Activated CD4-positive, alpha-beta T cell treated with anti-CD3 and anti-CD28 coated beads, Interleukin-2, amount 10 ng/mL, durations not matched to agents 24 days and 14 days (primary cell): ENCODE measurements at places on chromosomes 5 and 9. TPM values are rescaled to one million over a fixed set of nuclear protein-coding genes. Genes with fewer than 3 reads are reported as not detected.

DNA sequence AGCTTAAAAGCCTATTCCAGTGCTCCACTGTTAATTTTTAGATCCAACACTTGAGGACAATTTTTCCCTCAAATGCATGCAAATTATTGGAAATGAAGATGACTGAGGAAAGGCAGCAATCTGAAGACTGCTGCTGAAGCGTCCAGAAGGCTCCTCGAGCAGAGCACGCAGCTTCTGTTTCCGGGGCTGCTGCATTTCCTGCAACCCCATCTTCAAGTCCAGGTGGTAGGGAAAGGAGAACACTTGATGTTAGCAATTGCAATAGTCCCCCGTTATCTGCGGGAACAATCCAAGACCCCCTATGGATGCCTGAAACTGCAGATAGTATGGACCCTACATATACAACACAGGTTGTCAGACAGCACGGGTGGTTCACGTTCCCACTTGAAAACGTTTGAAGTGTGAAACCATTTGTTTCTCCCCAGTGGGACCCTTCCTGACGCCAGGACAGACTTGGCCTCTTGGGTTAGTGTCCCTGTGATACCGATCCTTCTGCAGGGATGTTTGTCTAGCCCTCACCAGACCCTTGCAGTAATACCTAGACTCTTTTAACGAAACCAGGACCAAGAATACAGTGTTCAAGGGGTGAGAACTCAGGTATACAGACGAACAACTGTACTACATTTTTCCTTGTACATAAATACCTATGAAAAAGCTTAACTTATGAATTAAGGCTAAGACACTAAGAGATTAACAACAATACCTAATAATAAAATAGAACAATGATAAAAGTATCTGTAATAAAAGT lies 152.3 kb downstream of the HSD17B3 start:
- peaks cover 32% of the 10 kb centered on the region for H3K4me1 ChIP-seq
- H3K4me3 ChIP-seq, result peak overlapping the region; percentile 58
- H3K27me3 ChIP-seq, result peaks cover 22% of the 10 kb centered on the region
- DNase-seq, result peak; percentile 66
- H3K36me3 ChIP-seq, result peaks cover 2% of the 10 kb centered on the region

ANKRD33B gene
- 21.0 and 21.7 TPM in 2 replicates for total RNA-seq

FOXE1 gene
- total RNA-seq, result not detected in 2 replicates

- H3K4me3 ChIP-seq, result peak overlapping the region; percentile 59
- H3K27ac ChIP-seq, result peak overlapping the region; percentile 38
- H3K36me3 ChIP-seq, result no peaks in the 10 kb centered on the region
- H3K27me3 ChIP-seq, result peaks cover 7% of the 10 kb centered on the region
Observed at GRCh38 chr9:16154521-16155078, 601.8 kb downstream of the CCDC171 start.

DNA sequence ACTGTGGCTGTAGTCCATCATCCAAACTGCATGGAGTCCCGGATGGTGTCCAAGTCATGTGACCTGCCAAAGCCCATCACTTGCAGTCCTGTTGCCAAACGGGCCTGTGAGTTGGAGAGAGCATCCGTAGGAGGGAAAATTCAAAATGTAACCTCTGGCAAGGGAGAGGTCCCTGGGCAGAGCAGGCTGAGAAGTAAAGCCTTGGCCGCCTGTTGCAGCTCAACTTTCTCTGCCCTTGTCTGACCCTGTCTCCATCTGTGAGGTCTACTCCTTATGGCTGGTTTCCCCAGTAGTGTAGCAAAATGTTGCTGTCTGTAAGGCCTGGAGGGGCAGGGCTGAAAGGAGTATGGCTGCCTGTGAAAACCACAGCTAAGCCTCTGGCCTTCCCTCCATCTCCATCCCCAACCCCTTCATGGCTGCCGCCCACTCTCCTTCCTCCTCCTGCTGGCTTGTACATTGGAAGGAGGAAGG lies 163.5 kb downstream of the SEMA6A start:
- no peak overlapping the region for H3K4me3 ChIP-seq
- no peaks in the 10 kb centered on the region for H3K27me3 ChIP-seq
- H3K36me3 ChIP-seq, result no peaks in the 10 kb centered on the region
- DNase-seq, result no peak
- no peak overlapping the region for H3K27ac ChIP-seq

DNA sequence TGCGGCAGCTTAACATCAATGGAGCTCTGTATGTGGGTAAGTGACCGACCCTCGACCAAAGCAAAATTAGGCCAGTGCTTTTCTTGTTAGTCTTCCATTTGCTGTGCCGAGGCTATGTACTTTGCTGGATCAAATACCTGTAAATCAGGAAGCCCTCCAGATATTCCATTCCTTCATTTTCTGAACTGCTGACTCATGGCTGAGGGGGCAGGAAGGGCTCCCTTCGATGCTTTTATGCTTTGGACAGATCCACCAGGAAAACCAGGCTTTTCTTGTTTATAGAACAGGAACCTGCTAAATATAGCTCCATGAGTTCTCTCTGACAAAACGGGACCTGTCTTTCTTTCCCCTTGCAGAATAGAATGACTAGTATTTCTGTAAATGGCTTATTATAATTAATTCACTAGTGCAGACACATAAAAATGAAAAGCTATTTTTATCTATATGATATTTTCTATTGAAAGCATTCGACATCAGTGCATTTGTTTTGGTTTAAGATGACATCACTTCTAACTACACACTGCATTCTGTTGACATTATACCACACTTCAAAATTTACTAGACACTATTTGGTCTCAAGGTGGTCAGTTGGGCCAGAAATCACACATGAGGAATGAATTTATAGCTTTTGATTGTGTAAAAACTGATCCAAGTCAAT lies 93.3 kb downstream of the LIFR start:
- no peak overlapping the region for H3K4me3 ChIP-seq
- DNase-seq, result no peak
- H3K27me3 ChIP-seq, result peaks cover 24% of the 10 kb centered on the region
- no peaks in the 10 kb centered on the region for H3K36me3 ChIP-seq
- H3K27ac ChIP-seq, result no peak overlapping the region

- H3K36me3 ChIP-seq, result peaks cover 2% of the 10 kb centered on the region
- H3K27me3 ChIP-seq, result no peaks in the 10 kb centered on the region
- H3K4me1 ChIP-seq, result peaks cover 43% of the 10 kb centered on the region
- H3K27ac ChIP-seq, result no peak overlapping the region
Observed at GRCh38 chr9:69188975-69189374, 14.9 kb downstream of the TJP2 start.

CREBRF gene
- 6.2 and 6.7 TPM in 2 replicates for total RNA-seq

SMU1 gene
- total RNA-seq, result 28.6 and 30.2 TPM in 2 replicates

- no peak overlapping the region for H3K4me3 ChIP-seq
- DNase-seq, result no peak
- H3K27me3 ChIP-seq, result peaks cover 5% of the 10 kb centered on the region
- peaks cover 25% of the 10 kb centered on the region for H3K4me1 ChIP-seq
Observed at GRCh38 chr9:759541-759940, 82.0 kb upstream of the DMRT1 start.

DNA sequence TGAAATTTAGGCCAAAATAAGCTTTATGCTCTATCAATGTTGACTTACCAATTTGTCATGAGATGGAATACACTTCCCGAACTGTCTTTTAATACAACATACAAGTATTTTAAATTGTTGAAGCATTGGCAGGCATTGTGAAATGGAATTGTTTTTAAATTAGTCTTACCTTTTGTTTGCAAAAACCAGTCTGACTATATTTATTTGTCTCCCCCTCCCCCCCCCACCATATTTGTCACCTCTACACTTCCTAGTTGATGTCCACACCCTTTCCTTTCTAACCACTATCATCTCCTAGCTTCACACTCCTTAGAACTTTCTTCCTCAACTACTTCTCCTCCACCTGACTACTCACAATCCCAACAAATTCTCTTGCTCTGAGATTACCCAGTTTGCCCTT lies 40.9 kb downstream of the FAF2 start:
- DNase-seq, result no peak
- H3K27me3 ChIP-seq, result no peaks in the 10 kb centered on the region
- H3K27ac ChIP-seq, result peak overlapping the region; percentile 5
- peaks cover 29% of the 10 kb centered on the region for H3K4me1 ChIP-seq
- peaks cover 66% of the 10 kb centered on the region for H3K36me3 ChIP-seq

PPIC gene
- total RNA-seq, result not detected in 2 replicates

- peaks cover 30% of the 10 kb centered on the region for H3K36me3 ChIP-seq
- peak overlapping the region; percentile 96 for H3K4me3 ChIP-seq
- DNase-seq, result peak; percentile 86
- H3K4me1 ChIP-seq, result peaks cover 45% of the 10 kb centered on the region
- peaks cover 5% of the 10 kb centered on the region for H3K27me3 ChIP-seq
Observed at GRCh38 chr9:36191290-36191645, 547 bp downstream of the CLTA start.

C5orf52 gene
- total RNA-seq, result 0.42 TPM in 1 of 2 replicates, not detected in the other

DNA sequence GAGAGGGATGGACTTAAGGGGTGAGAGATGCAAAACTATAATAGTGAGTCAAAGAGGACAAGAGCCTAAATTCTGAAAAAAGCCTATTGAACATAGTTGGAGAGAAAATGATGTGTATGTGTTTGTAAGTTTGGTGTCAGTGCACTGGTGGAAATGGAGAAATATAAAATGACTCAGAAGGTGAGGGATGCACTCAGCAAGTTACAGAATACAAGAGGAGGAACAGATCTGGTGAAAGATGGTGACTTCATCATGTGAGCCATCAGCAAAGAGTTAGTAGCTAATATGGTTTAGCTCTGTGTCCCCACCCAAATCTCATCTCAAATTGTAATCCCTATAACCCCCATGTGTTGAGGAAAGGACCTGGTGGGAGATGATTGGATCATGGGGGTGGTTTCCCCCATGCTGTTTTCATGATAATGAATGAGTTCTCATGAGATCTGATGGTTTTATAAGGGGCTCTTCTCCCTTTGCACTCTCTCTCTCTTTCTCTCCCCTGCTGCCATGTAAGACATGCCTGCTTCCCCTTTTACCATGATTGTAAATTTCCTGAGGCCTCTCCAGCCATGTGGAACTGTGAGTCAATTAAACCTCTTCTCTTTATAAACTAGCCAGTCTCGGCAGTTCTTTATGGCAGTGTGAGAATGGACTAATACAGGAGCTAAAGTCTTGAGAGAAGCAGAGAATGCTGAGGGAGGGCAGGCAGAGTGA lies 30.4 kb upstream of the FYB1 start:
- H3K4me3 ChIP-seq, result no peak overlapping the region
- H3K36me3 ChIP-seq, result peaks cover 8% of the 10 kb centered on the region
- peaks cover 3% of the 10 kb centered on the region for H3K27me3 ChIP-seq

PDE6A gene
- not detected in 2 replicates for total RNA-seq

GRCh38 chr5:84474126-84474525 lies 89.4 kb upstream of the EDIL3 start:
- no peak overlapping the region for H3K4me3 ChIP-seq
- no peak for DNase-seq
- H3K36me3 ChIP-seq, result no peaks in the 10 kb centered on the region
- no peak overlapping the region for H3K27ac ChIP-seq
- H3K27me3 ChIP-seq, result no peaks in the 10 kb centered on the region
- no peaks in the 10 kb centered on the region for H3K4me1 ChIP-seq

PPP3R2 gene
- total RNA-seq, result not detected in 2 replicates

DNA sequence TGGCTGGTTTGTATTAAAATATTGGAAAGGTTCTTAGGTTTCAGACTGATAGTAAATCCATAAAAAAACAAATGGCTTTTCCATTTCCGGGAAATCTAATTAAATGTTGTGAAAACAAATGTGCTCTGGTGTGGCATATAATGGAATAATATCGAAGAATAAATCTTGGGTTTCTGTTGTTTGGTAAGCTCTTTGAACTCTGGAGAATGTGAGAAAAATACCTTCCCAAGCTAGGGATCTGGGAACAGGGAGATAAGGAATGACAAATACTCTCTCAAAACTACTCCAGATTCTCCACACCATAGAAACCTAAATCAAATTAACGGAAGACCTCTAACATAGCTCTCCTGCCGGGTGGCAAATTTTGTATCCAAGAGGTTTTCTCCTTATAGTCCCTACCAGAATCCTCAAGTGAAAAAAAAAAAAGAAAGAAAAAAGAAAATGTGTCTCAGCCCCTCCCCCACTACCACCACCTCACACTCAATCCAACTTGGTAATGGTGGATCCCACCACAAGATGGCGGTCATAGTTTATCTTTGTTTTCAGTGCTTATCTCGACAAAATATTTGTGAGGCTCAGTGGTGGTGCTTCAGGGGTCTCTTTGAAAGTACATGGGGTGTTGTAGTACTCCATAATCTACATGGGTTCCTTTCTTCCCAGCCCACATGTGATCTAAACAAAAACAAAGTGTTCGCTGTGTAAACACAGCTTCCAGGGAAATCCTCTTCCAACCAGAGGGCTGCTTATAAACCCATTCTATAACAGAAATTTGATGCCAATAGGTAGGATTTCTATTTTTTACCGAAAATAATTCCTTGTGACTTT lies 54.5 kb upstream of the FST start:
- H3K27me3 ChIP-seq, result peaks cover 25% of the 10 kb centered on the region
- no peak overlapping the region for H3K4me3 ChIP-seq
- no peaks in the 10 kb centered on the region for H3K4me1 ChIP-seq
- H3K36me3 ChIP-seq, result no peaks in the 10 kb centered on the region

GABRA1 gene
- total RNA-seq, result not detected in 2 replicates

DEPDC1B gene
- total RNA-seq, result 19.8 and 20.5 TPM in 2 replicates

GRCh38 chr9:90000925-90001324 lies 396.1 kb downstream of the GADD45G start:
- no peaks in the 10 kb centered on the region for H3K36me3 ChIP-seq
- no peak for DNase-seq
- peaks cover 32% of the 10 kb centered on the region for H3K4me1 ChIP-seq
- peaks cover 5% of the 10 kb centered on the region for H3K27me3 ChIP-seq

DPP7 gene
- total RNA-seq, result 365 and 375 TPM in 2 replicates

DNA sequence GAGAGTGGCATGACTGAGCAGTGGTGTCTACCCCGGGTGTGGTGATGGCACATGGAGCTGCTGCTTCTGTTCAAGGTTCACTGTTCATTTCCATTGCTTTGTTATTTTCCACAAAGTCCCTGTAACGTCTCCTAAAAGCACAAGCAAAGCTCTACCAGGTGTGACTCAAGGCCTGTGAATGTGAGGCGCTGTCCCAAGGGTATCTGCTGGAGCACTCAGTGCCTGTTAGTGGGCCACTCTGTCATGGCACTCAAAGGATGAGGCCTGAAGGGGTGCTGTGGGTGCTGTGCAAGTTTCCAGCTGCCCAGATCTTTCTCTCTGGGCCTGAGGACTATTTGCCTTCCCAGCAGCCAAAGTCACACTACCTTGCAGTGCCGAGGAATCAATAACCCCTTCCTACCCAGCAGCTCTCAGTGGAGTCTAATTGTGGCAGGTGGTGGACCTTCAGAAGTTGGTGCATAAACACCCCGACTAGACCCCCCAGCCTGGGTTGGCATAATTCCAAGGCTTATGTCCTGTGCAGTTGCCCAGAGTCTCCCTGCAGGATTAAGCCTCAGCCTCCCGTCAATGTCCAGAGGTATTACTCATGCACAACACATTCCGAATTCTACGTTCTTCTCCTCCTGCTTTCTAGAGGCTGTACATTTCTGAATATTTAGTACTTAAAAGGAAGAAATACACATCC lies 17.4 kb upstream of the PTCH1 start:
- H3K27ac ChIP-seq, result no peak overlapping the region
- no peaks in the 10 kb centered on the region for H3K4me1 ChIP-seq
- no peak for DNase-seq
- H3K27me3 ChIP-seq, result peaks cover 42% of the 10 kb centered on the region
- H3K4me3 ChIP-seq, result no peak overlapping the region
